ENCODE measurements at places on chromosomes 5 and 9. TPM values are rescaled to one million over a fixed set of nuclear protein-coding genes. Genes with fewer than 3 reads are reported as not detected.

ZNF366 gene
- 3.2 TPM for total RNA-seq

SLC24A2 gene
- total RNA-seq, result 0.25 TPM

OR1J2 gene
- total RNA-seq, result not detected

TMC1 gene
- total RNA-seq, result not detected

FGFR4 gene
- total RNA-seq, result 12.0 TPM

NOXA1 gene
- total RNA-seq, result 2.9 TPM

SLC2A6 gene
- 3.7 TPM for total RNA-seq

SLC34A1 gene
- total RNA-seq, result not detected

PTGES gene
- 18.9 TPM for total RNA-seq

CAPSL gene
- not detected for total RNA-seq

NAA35 gene
- 20.1 TPM for total RNA-seq

Data from vagina (tissue), 2 donors.